HCT116 (cell line): ENCODE measurements at places on chromosomes 7 and 10. TPM values are rescaled to one million over a fixed set of nuclear protein-coding genes. Genes with fewer than 3 reads are reported as not detected.

SPDYE8 gene
- total RNA-seq: not detected

NPY gene
- total RNA-seq: not detected

AGAP6 gene
- total RNA-seq: 13.1 TPM

OR6V1 gene
- total RNA-seq: not detected

FKBP14 gene
- total RNA-seq: 13.6 TPM

STARD3NL gene
- total RNA-seq: 32.0 TPM

LRRC17 gene
- 0.47 TPM for total RNA-seq

ZNF503 gene
- 30.4 TPM for total RNA-seq

EPHB6 gene
- 12.6 TPM for total RNA-seq

RBP4 gene
- 2.4 TPM for total RNA-seq

MACROH2A2 gene
- 41.4 TPM for total RNA-seq

CYP3A7 gene
- not detected for total RNA-seq

DNA sequence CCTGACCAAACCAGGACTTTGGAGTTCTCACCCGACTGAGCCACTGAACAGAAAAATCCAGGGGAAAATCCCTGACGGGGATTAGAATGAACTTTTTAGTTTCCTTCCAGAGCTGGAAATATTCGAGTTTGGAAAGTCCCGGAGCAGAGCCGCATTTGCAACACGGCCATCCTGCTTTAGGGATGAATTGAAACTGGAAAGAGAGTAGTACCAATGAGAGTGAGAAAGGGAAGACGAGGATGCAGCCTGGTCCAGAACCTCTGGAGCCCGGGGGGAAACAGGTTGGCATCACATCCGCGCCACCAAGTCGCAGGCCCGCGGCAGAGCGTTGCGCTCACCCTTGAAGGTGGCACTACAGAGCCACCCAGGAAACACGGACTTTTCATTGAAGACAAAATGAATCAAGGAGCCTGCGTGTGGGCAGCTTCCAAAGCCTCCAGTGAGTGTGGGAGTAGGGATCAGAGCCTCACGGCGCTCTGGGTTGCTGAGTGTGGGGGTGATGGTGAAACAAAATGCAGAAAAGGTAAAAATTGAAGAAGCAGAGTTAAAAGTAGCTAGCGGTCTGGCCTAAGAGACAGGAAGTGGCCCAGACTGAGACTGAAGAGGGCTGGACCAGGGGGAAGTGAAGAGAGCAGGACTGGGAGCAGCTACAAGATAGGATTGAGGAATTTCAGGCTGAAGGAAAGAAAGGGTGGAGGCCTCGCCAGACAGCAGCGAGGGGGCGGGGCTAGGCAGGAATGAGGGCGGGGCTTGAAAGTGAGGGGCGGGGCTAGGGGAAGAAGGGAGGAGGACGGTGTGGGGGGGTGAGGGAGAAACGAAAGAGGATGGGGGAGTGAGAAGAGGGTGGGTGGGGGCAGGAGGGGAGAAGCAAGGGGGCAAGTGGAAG is 1.8 kb downstream of the SMURF1 start:
- DNase-seq: no peak

- no peak for DNase-seq
These were observed 258.0 kb downstream of the ELFN1 start for GRCh38 chr7:1927937-1928644.

- peak; percentile 80 for DNase-seq
These were observed 26.7 kb upstream of the DNAJB6 start for GRCh38 chr7:157309988-157310668.

DNA sequence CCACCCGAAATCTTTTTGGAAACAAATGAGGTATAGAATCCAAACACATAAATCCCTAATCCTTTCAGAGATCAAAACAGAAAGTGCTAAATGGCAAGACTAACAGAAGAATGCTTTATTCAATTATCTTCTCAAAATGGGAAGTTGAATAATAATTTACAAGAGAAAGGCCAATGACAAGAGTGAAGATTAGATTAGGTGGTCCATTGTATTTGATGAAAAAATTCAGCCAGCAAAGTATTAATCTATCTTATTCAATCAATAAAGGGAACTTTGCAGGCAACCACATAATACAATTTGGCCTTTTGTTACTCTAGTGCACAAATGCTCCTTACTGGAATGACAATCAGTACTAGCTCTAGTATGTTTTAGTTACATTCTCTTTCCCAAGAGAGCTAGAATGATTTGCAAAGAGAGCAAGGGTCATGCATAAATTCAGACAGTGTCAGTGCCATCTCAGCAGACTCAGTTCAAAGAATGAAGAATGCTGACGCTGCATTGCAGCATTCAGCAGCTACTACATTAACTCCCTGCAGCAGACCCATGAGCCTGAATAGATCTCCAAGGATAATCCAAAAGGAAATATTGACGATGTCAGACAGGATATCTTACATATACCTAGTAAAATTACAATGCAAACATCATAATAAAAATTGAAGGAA is 131.8 kb downstream of the ANK3 start:
- no peak for DNase-seq

- DNase-seq: no peak
These were observed 154.8 kb downstream of the CHN2 start for GRCh38 chr7:29349362-29349761.

GRCh38 chr7:32053204-32053603 is 17.0 kb downstream of the PDE1C start:
- DNase-seq: no peak

DNA sequence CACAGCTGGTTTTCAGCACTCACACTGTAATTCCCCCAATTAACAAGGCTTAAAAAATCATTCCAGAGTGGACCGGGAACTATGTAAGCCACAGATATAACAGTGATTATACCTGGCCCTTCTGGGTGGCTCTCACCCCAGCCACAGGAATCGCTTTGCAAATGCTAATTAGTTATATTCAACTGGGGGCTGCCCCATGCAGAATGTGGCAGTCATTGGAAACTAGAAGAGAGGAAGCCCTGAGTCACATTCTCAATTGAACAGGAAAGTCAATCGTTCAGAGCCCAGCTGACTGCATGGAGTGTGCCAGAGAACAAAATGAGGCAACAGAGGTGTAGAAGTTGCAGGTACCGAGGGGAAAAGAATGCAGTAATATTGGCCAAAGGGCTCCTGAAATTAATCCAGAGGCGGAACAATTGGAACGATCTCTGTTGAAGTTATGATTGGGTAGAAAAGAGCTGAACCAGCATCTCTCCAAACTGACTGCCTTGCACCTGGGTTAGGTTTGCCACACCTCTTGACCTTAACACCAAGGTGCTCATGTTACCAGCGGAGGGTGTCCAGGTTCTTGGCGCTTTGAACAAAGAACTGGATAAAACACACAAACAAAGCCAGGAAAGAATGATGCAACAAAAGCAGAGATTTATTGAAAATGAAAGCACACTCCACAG is 909.7 kb upstream of the AUTS2 start:
- no peak for DNase-seq

- no peak for DNase-seq
These were observed 19.3 kb downstream of the VIPR2 start for GRCh38 chr7:159125104-159125954.

DNA sequence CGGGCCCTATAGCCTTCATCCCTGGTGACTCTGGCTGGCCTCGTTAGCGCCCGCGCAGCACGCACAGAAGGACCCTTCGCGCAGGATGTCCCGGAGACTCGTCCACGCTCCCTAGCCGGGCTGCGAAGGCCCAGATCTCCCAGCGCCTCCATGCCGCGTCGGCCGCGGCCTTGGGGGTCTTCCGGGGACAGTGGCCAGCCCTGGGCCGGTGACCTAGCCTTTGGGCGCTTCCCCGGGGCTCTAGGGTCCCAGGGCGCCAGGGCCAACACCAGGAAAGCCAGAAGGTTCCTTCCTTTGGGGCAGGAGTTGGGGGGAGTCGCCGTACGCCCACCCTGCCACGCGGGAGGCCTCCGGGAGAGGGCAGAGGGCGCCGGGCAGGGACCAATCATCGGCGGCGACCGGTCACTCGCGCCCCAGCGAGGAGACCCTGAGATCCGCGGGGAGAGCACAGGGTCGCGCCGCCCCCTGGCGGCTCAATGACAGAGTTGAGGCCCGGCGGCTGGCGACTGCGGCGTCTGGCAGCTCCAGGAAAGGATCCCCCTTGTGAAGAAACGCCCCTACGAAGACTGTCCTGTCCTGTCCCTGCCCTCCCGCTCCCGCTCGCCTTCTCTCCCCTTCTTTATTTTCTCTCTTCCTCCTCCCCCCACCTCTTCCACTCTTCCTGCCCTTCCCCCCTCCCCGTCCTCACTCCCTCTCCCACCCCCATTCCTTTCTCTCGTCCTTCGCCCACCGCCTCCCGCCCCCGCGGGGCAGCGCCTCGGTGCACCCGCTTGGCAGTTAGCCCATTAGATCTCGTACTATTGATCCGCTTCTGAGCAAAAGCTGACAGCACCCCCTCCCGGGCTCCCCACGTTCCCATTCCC is 62.3 kb upstream of the LBX1 start:
- no peak for DNase-seq

GRCh38 chr7:21413502-21413901 is 14.4 kb upstream of the SP4 start:
- no peak for DNase-seq

DNA sequence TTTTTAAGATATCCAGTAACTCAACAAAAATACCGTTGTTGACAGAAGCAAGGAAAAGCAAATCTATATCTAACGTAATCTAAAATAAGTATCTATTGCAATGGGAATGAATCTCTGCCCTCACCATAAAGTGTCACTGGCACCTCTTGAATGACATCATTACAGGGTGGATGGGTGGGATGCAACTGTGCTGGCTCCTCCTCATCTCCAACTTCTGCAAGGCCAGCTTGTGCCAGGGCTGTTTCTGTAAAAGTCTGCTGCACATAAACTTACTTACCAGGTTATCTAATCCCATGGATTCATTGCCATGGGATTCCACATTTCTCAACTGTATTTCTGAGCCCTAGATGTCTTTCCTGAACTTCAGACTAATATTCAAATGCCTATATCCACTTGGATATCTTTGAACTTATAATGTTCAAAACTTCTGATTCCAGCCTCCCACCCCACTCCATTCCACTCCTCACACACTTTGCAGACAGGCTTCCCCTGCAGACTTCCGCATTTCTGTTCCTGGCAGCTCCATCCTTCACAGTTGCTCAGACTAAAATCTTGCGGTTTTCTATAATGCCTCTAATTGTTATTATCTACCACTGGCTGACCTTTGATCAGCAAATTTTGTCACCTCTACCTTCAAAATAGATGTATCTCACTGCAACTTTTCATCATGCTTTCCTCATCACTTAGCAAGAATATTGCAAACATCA is 10.7 kb downstream of the FGL2 start:
- no peak for DNase-seq

GRCh38 chr7:27000496-27000895 is 95.3 kb downstream of the HOXA1 start:
- no peak for DNase-seq

- no peak for DNase-seq
These were observed 89.0 kb downstream of the SEMA3A start for GRCh38 chr7:84105586-84105985.

DNA sequence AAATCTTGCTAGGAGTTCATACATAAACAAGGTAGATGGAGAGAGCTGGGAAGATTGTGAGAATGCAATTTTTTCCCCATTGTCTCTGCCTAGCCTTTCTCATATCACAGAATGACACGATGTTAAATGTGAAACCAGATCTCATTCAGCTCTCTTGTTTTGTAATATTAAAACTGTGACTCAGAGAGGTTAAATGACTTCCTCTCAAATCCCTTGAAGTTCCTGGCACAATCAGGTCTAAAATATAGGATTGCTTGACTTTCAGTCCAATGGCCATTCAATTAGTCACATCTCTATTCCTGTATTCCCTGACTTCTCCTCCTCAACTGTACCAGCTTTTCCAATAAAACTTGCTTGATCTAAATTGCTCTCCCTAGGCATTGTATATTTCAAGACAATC is 3.1 kb downstream of the ANKRD22 start:
- peak; percentile 18 for DNase-seq

GRCh38 chr10:129604333-129605032 is 137.4 kb downstream of the MGMT start:
- no peak for DNase-seq

GRCh38 chr7:1579481-1580421 is 9.9 kb upstream of the PSMG3 start:
- no peak for DNase-seq

DNA sequence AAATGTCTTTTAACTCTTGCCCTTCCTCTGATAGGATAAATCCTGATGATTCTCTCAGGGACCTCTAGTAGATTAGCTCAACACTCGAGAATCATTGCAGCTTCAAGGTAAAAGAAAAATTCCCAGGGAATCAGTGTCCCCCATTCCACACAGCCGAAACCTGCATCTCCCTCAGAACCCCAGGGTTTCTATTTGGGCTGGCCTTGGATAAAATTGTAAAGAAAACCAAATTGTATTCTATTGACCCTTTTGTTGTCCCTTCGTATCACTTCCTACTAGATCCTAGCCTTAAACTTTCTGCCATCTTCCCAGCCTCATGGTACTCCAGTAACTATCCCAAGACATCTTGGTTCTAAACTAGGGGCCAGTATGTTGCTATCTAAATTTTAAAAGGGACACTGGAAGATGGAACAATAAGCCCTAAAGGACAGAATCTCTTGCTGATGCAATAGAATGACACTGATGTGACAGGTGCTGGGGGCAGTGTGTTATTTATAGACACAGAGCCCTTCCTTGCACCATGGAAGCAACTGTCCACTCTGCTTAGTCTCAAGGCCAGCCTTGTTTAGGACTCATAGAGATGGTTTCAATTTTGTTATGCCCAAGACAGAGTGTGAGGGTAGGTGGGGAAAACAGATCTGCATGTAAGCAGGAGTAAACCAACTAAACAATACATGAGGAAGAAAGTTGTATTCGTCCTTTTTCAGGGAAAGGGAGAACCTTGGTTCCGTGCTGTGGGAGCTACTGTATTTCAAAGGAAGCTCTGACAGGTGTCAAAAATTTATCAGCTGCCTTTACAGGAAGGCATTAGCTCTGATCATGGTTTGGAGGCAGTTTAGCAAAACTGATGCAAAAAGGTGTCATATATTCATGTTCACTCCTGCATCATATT is 7.6 kb downstream of the ASB15 start:
- DNase-seq: no peak

DNA sequence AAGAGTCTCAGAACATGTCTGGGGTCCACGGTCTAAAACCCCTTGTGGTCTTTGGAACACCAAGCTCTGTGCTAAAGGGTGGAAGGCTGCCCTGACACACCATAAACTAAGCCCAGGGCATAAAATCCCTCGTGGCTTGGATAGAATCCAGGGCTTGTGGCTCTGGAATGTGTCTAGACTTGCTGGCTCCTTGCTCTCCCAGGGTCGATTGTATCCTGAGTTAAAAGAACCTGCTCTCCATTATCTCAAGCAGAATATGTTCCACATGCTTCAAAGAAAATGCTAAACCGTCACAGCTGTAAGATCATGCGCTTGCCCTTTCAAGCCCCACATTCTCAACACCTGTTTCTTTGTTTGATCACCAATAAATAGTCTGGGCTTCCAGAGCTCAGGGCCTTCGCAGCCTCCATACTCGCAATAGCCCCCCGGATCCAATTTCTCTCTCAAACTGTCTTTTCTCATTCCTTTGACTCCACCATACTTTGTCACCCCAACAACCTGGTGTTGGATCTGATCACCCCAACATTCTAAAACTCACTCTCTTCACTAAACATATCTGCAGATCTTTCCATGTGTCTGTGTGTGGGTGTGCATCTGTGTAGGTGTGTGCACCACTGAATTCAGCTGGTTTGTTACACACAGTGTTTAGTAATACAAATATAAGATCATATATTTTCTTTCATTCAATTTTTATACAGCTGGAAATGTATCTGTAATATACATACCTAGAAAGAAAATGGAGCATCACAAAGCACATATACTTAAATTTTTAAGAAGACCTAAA is 238.5 kb downstream of the ZMYND11 start:
- no peak for DNase-seq
